ENCODE measurements at places on chromosomes 3 and 15.

DNA sequence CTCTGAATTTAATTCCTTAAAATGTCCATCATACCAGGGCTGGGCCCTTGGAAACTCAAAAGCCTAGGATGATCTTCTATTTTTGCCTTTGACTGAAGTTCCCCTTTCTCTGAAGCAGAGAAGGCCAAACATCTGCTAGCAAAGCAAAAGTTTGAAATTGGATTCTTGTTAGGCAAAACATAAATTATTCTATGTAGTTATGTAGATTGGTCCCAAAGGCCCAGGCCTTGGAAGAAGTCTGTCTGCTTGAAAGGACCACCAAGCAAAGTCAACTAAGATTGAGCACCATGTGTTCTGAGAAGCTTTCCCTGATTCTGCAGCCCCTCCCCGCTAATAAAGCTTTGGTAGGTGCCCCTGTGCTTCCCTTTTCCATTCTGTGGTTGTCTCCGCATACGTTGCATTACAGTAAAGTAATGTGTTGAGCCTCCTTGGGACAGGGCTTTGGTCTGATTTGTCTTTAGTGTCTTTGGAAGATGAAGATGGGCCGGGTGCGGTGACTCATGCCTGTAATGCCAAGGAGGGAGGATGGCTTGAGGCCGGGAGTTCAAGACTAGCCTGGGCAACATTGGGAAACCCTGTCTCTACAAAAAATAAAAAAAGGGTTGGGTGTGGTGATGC is 56.4 kb downstream of the RPL39L start:
- no peak for DNase-seq

DNA sequence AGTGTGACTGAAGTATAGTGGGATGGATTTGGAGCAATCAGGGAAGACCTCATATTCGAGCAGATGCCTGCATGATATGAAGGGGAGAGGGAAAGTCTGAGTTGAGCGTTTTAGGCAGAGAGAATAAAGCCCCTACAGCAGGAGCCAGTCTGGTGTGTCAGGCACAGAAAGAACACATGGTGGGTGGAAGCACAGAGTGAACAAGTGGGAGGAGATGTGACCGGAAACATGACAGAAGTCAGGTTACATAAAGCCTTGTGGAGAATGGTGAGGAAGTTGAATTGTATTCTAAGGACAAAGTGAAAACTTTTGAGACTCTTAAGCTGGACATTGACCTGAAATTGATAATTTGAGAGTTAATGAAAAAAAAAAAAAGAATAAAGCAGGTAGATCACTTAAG is 541.0 kb downstream of the PLOD2 start:
- DNase-seq, result no peak

GRCh38 chr3:39644176-39644575 is 165.2 kb upstream of the MYRIP start:
- DNase-seq, result no peak

GRCh38 chr3:30894521-30895251 is at the start of gene GADL1:
TSS of gene GADL1 (minus strand) at chr3:30894661. CDS start at chr3:30894614, 47 bp downstream.
- no peak for DNase-seq

DNA sequence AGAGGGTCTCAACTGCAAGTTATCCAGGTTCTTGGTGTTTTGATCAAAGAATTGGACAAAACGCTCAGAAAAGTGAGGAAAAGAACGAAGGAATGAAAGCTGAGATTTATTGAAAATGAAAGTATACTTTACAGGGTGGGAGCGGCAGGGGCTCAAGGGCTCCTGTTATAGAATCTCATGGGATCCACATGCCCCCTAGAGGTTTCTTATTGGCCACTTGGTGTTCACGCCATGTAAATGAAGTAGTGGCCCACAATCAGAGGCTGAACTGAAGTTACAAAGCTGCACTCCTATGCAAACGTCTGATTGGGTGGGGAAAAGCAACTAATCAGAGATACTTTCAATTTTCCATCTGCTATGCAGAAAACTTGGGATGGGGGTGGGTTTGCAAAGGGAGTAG is 216.7 kb downstream of the PTPRG start:
- DNase-seq, result no peak

- no peak for DNase-seq
Observed at GRCh38 chr15:29784413-29784812, 37.9 kb downstream of the TJP1 start.

GRCh38 chr3:61605589-61606175 is 44.3 kb downstream of the PTPRG start:
- DNase-seq, result no peak

- DNase-seq, result no peak
Observed at GRCh38 chr3:30273304-30274072, 332.9 kb upstream of the TGFBR2 start.

DNA sequence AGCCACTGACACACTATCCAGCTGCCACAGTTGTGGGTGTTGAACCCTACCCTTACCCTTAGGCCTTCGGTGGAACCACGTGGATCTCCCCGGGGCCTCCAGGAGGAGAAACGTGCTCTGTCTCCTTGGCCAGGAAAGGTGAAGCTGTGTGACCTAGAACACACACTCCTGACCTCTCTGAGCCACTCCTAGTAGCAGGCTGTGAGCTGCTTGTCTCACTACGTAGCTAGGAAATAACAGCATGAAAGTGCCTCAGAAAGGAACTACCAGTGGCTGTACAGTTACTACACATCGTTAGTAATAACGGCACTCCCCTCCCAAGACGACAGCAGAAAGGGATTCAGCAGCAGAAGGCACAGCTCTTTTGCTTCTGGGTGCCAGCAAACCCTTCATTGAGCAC is 36.2 kb upstream of the SLC6A6 start:
- DNase-seq, result no peak

- no peak for DNase-seq
Observed at GRCh38 chr3:54120657-54121413, 1.5 kb upstream of the CACNA2D3 start.

DNA sequence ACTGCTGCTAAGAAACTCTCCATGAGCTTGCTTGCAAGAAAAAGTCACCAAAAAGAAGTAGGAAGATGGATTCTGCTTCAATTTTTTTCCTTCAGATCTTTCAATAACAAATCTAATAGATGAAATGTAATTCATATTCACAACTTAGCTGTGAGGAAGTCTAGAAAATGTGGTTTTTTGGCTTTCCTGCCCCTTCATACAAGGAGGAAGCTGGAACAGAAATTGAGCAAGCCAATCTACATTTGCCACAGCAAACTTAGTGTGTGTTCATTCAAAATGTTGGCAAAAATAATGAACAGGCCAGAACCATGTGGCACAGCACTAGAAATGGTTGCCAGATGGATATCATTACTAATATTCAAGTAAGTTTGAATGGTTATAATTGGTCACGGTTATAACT is 93.2 kb upstream of the NEDD4 start:
- DNase-seq, result no peak

Measured in activated CD4-positive, alpha-beta T cell treated with anti-CD3 and anti-CD28 coated beads for 24 hours (primary cell).